ENCODE measurements at places on chromosomes 3 and 15.
A peak's percentile ranks its signal among the peaks of the same experiment; 100 is the strongest.

DNA sequence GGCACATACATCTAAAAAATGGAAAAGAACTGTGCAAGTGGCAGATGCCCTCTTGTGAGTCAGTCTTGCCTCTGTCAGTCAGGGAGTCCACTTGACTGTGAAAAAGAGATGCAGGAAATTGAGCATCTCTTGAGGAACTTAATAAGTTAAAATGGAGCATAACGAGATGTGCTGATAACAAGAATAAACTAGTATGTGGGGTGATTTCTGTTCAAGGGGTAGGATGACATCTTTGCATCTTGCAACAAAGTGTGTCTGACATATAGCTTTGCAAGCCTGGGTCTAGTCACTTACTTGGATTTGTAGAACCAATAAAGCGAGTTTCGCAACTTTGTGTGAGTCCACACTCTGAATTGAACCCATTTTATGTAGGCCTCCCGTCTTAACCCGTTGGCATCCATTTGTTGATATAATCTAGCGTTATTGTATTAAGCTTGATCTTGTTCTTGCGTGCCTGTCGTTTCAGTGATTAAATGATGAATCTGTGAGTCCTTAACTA, 2.2 kb downstream of the USP3 start:
- no peak for DNase-seq

DNA sequence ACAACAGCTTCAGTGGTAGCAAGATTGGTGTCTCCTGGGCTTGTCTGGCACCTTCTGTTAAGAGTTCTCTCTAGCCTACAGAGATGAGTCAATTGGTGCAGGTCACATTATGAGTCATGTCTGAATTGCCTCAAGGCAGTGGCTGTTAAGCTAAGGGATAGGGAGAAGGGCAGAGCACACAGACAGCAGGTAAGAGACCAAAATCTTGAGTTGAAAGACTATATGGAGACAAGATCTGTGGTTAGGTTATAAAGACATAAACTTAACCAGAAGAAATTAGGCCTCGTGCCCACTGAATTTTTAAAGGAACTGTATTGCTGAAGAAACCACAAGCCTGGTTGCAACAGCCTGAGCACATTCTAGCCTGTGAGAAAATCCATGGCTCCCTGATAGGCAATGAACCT, 19.2 kb upstream of the KPNA1 start:
- DNase-seq: no peak

DNA sequence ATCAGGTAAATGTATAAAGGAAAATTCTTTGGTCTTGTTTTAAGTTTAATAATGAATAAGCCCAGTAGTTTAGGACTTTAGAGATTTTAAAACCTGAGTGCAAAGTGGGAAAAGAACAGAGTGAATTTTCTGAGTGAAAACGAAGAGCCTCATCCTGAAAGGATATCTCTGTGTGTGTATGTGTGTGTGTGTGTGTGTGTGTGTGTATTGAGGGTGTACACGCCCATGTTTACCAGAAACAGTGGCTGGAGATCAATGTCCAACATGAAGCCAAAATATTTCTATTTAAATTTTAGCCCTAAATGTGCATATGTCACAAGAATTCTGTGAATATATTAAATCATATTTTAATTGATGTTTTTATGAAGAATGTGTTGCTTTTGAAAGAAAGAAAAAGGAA, 549.9 kb downstream of the CADM2 start:
- DNase-seq: no peak

- DNase-seq: no peak
These were observed 68.5 kb downstream of the BCHE start for GRCh38 chr3:165768680-165769079.

DNA sequence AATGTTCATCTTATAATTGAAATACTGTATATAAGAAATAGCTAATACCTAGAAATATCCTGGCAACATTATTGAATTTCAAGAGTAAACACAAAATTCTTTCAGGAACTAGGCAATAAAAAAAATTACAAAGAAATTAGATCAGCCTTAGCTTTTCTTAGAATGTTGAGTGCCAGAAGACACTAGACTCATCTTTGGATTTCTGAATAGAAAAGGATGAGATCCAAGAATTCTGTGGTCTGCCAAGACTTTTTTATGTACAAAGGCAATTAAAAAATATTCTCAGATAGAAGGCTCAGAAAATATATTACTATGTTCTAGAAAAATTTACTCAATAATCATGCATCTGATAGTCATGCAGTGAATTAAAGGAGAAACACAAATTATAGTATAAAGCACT, 294.5 kb upstream of the CDIN1 start:
- DNase-seq: no peak

DNA sequence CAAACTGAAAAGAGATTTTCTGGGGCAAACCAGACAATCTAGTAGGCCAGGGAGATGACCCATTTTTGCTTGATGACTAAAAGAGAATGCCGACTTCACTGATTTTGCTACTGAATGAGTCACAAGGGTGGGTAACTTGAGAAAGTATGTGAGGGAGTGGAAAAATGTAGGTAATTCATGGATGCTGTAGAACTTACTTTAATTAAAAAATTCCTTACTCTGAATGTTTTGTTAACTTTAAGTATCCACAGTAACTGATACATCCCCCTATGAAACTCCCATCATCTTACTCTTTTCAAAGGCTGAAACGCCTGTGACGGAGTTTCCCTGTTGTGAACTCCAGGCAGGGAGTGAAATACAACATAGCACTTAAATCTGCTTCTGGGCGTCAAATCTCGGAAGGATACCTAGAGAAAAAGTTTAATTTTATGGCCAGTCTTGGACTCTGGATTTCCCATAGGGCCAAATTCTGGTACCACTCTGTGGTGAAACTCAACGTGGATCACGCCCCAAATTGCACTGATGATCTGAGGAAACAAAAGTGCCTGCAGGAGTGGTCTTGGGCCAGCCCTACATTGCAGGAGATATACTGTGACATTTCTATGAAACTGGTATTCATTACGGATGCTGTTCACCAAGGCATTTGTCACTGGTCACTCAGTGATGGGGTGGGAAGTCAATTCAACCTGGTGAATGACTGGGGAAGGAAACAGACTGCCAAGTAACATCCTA, 24.0 kb downstream of the GOLIM4 start:
- DNase-seq: no peak

GRCh38 chr3:181210275-181210674, 220.7 kb upstream of the DNAJC19 start:
- peak; percentile 43 for DNase-seq

Measured in MM.1S (cell line).